ENCODE measurements at places on chromosomes 2 and 18. TPM values are rescaled to one million over a fixed set of nuclear protein-coding genes. Genes with fewer than 3 reads are reported as not detected.

- DNase-seq, result no peak
Measured at GRCh38 chr2:202360646-202361045, 15.5 kb upstream of the BMPR2 start.

- DNase-seq, result no peak
Measured at GRCh38 chr2:94872088-94872618, 923 bp downstream of the TEKT4 start.

DNA sequence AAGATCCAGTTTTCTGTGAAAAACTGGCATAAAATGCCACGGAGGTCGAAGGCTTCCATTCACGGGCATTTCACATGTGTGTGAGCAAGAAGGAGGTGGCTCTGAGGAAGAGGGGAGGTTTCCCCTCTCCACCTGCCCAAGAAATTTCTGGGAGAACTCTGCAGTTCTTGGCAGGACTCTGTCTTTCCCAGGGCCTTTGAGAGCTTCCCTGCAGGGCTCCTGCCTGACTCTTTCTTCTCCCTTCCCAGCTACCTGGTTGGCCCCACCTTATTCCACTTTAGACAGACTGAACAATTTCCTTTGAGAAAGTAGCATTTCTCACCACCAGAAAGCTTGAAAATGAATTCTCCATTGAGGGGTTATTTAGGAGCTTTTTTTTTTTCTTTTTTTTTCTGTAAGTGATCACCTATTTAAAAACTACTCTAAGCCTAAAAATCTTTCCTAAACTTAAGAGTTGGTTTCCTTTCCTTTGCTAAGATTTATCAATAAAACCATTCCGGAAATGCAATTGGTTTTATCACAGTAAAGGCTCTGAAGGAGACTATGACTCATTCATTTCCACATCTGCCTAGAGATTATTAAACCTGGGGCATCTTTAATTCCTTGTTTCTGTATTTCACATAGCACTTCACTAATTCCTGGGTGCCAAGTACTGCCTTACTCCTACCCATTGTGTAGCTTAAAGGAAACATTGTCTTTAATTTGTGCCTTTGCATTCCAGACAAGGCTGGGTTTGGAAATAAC, 59.3 kb downstream of the UNC80 start:
- DNase-seq, result no peak

GRCh38 chr2:61125798-61126197, 36.2 kb upstream of the C2orf74 start:
- DNase-seq, result no peak

DNA sequence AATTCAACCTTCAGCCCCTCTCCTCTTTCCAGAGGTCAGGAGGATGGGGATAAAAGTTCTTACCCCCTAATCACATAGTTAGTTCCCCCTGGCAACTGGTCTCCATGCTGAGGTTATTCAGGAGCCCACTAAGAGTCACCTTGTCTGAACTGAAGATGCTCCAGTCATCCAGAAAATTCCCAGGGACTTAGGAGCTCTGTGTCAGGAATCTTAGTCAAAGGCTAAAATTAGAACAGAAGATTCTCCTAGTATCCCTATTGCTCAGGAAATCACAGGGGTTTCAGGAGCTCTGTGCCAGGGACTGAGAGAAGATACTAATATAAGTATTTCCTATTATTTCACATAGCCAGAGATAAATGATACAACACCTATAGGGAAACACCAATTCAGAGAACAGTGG, 37.3 kb upstream of the LONRF2 start:
- DNase-seq, result no peak

ICA1L gene
- total RNA-seq, result 7.8 TPM

PRKRA gene
- 52.4 TPM for total RNA-seq

LRRTM1 gene
- not detected for total RNA-seq

All from activated CD4-positive, alpha-beta T cell treated with anti-CD3 and anti-CD28 coated beads, Interleukin-2, amount 10 ng/mL, durations not matched to agents 24 days and 14 days (primary cell).